Fibroblast of skin of scalp (primary cell): ENCODE measurements at places on chromosomes 3 and 15.

DNA sequence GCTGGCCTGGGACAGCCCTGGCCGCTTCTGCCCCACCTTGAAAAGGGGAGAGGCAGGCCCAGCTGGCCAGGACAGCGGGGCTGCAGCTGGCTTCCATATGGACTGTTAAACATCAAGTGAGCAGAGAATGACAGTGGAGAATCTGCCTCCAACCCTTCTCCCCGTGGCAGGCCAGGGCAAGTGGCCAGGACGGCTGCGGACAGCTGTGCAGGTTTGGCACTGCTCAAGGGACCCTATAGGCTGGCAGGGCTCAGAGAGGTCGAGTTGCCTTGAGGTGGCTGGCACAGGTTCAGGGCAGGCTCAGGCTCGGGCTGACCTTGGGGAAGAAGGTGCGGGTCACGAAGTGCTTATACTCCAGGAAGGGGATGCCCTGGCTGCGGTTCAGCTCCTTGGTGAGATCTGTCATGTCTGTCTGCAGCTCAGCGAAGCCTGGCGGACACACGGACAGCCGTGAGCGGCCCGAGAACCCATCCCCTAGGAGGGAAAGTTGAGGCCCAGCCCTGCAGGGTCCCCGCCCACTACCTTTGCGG is 24.3 kb downstream of the H1-8 start:
- no peak for DNase-seq

- no peak for DNase-seq
Observed at GRCh38 chr3:171901615-171902312, 58.6 kb downstream of the TMEM212 start.

GRCh38 chr15:86624261-86625036 is 544.8 kb downstream of the AGBL1 start:
- peak; percentile 89 for DNase-seq

DNA sequence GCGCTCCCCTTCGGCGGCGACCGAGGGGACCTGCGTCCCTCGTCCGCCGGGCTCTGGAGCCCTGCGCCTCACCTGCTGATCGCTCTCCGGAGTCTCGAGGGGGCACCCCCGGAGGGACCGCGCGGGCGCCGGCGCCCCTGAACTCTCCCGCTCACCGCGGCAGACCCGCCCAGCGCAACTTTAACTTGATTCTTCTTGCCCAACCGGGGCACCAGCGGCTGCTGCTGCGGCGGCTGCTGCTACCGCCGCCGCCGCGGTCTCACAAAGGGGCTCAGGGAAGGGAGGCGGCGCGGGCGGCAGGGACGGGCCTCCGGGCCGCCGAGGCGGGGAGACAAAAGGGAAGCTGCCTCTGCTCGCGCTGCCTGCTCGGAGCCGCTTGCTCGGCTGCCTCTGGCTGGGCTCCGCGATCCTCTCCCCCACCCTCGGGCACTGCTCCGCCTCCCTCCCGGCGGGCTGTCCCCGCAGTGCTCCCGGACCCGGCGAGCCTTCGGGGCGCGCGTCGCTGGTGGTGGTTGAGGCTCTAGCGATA is at the start of gene PPM1L:
Gene PPM1L, plus strand, starts transcription at position 456 of the 529 bp plus-strand sequence.
- peak; percentile 54 for DNase-seq

DNA sequence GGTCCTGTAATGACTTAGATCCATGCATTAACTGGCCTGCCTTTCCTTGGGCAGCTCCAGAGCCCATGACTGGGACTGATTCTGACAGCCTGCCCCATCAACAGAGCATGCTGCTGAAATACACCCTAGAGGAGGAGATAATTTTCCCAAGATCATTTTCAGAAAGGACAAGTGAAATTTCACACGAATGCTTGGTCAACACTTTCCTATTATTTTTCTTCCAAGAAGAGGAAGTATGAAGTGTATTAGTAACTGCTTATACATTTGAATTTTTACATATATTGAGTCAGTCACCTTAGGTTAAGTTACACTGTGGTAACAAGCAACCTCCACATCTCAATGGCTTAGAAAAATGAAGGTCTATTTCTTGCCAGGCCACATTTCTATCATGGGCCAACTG is 9.7 kb upstream of the NMNAT3 start:
- DNase-seq = no peak

DNA sequence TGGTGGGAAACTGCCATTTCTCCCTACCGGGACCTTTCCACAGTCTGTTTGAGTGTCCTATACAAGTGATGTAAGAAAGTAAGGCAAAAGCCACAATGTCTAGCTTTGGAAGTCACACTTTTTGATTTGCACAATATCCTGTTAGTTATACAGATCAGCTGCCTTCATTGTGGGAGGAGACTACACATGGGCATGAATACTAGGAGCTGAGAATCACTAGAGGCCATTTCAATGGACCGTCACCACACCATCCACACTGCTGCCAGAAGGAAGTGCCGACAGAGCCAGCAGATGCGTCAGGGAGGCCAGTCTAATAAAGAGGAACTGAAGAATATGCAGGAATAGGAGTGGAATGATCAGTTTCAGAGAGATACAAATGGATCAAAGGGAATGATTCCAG is 65.8 kb downstream of the SCN11A start:
- no peak for DNase-seq

DNA sequence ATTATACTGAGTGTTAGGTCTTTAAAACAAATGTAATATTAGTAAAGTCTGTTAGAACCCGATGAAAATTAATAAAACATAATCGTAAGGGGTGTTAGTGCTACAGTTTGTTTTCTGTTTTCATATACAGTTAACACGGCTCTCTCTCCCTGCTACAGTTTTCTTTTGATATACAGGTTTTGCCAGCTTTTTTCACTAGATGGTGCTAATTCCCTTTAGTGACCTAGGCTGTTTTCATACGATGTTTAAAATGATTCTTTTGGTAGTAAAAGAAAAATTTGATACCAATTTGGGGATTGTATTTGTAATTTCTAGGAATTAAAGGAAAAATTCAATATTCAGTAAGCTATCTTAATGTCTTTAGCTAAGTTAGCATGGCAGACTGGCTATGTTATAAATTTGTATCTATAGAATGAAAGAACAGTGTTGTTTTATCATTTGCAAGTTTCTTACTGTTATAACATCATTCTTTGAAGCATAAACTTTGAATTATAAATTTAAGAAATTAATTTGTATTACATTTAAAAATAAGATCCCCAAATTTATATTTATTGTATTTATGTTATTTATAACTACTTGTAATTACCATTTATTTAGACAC is 11.5 kb downstream of the APH1B start:
- peak; percentile 68 for DNase-seq
